Placental epithelial cell (primary cell): ENCODE measurements at places on chromosomes 7 and 10. TPM values are rescaled to one million over a fixed set of nuclear protein-coding genes. Genes with fewer than 3 reads are reported as not detected.

The HECW1 gene
- under 0.01 TPM in 1 of 2 replicates, not detected in the other for total RNA-seq

The RGS10 gene
- total RNA-seq: 96.3 and 97.0 TPM in 2 replicates

The CCDC3 gene
- 0.11 and 0.39 TPM in 2 replicates for total RNA-seq

The GNGT1 gene
- total RNA-seq: not detected in 2 replicates

The TWIST1 gene
- 5.2 and 6.3 TPM in 2 replicates for total RNA-seq

The TMEM270 gene
- total RNA-seq: not detected in 2 replicates

The AZGP1 gene
- not detected in 2 replicates for total RNA-seq

The CACNB2 gene
- under 0.01 TPM in 1 of 2 replicates, not detected in the other for total RNA-seq
